ENCODE measurements at places on chromosomes 16 and 17.

- no peak for DNase-seq
Observed at GRCh38 chr16:1431497-1432270, 806 bp downstream of the PERCC1 start.

- no peak for DNase-seq
Observed at GRCh38 chr17:46795379-46795952, 23.0 kb downstream of the WNT3 start.

DNA sequence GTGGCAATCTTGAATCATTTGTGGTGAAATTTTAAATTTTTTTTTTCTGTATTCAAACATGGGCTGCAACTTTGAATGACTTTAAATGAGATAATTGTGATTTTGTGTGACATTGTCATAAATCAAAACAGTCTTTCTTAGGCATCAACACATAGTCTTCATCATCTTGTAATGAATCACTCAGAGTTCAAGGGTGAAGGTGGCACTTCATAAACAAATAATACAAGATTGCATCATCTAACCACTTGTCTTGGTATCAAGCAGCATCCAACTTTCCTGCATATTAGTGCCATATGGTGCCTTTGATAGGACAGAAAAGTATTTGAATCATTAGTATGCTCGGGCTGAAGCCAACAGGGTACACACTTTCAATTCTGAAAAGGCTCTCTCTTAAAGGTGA, 392.4 kb upstream of the GOT2 start:
- DNase-seq = no peak

GRCh38 chr17:74842599-74843351, 16.9 kb downstream of the GRIN2C start:
- DNase-seq = no peak

DNA sequence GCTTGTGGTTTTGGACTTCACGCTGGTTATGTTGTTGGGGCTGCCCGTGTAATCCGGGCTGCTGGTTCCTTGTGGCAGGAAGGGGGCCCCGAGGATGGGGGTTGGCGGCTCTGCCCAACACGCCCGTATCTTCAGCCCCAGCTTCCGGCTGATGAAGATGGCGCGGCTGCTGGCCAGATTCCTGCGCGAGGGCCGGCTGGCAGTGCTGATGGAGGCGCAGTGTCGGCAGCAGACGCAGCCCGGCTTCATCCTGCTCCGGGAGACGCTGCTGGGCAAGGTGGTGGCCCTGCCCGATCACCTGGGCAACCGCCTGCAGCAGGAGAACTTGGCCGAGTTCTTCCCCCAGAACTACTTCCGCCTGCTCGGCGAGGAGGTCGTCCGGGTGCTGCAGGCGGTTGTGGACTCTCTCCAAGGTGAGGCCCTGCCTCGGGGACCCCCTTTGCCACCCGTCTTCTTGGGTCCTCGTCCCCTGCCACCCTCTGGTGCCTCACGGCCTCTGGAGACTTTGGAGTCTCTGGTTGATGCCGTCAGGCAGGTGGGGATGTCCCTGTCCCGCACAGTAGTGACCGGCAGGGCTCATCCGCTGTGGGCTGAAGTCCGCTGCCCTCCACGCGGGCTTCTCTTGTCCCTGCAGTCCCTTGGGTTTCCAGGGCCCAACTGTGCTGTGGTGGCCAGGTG, 2.2 kb downstream of the TELO2 start:
- no peak for DNase-seq
